ENCODE measurements at places on chromosomes 6 and 20.

DNA sequence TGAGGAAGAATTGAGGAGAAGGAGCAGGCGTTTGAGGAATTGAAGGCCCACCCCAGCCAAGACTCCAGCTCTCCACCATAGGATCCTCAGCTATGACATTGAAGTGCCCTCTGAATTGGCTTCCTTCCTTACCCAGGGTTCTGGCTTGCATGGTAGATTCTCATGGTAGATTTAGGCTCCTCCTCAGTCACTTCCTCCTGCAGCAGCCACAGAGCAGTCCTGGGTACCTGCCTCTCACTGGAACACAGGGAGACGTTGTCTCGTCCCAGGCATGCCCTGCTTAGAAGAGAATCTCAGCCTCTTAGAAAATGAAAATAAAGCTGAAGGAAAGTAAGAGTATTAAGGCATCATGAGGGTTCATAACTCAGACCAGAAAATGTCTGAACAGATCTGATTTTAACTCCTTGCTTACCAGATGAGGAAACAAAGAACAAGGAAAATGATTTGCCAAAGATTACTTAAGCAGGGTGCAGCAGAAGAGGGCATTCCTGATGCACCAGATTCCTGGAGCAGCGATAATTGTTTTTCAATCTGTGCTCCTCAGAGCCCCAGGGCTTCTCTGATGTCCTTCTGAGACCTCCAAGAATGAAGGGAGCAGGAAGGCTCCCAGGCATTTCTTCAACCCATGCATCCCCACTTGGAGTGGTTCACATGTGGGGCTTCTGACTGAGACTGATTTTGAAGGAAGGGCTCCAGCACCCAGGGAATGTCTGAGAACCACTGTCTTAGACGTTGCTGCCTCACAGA, 219.8 kb downstream of the HIVEP2 start:
- no peak for DNase-seq
- no peaks in the 10 kb centered on the region for H3K36me3 ChIP-seq
- H3K4me1 ChIP-seq: peaks cover 22% of the 10 kb centered on the region
- no peaks in the 10 kb centered on the region for H3K27me3 ChIP-seq

DNA sequence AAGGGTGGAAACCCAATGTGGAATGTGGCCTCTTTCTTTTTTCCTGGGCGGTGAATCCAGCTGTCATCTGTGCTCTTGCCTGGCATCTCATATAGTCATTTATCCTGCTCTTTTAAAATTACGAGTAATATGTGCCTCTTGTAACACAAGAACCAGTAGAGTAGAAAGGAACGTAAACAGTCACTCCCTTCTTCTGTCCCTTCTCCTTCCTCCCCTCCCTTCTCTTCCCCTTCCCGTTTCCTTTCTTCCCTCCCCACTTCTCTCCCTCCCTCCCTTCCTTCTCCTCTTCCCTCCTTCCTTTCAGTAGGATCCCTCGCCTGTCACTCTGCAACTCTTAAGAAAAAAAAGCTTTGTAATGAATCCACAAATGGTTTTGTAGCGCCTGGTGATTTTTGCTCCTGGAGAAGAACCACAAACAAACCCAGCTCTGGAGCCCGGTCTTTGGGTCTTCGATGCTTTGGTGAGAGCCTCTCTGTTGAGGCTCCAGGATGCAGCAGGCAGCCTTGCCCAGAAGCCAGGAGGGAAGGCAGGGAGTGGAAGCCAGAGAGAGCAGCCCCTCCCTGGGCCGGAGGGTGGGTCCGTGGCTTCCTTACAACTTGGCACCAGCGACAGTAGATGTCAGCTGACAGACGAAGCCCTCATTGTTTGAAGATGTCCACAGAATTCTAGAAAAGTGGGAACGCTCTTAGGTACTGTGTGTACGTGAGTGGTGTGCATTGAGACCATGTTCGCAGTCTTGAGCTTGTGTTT, 15.0 kb downstream of the DUSP22 start:
- no peak overlapping the region for H3K4me3 ChIP-seq
- H3K4me1 ChIP-seq: peaks cover 44% of the 10 kb centered on the region
- H3K36me3 ChIP-seq: peaks cover 37% of the 10 kb centered on the region
- no peaks in the 10 kb centered on the region for H3K27me3 ChIP-seq

- H3K4me3 ChIP-seq: no peak overlapping the region
- no peak overlapping the region for H3K27ac ChIP-seq
- no peaks in the 10 kb centered on the region for H3K4me1 ChIP-seq
- no peak for DNase-seq
Measured at GRCh38 chr6:51932956-51933355, 154.5 kb downstream of the PKHD1 start.

DNA sequence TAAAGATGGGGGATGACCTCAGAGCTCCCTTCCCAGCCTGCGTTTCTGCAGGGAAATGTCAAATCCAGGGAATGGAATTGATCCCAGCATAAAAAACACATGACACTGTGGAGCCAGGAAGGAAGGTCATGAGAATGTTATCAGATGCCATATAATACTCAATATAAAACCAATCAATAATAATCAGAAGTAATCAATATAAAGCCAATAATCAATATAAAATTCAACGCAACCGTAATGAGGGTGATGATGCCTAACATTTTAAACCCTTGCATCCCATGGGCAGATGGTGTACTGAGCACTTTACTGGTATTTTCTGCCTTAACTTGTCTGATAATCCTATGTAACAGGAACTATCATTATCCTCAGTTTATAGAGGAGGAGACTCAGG, 30.1 kb upstream of the SULF2 start:
- DNase-seq: no peak
- no peaks in the 10 kb centered on the region for H3K36me3 ChIP-seq
- no peak overlapping the region for H3K27ac ChIP-seq
- H3K4me3 ChIP-seq: no peak overlapping the region
- H3K4me1 ChIP-seq: peaks cover 5% of the 10 kb centered on the region

DNA sequence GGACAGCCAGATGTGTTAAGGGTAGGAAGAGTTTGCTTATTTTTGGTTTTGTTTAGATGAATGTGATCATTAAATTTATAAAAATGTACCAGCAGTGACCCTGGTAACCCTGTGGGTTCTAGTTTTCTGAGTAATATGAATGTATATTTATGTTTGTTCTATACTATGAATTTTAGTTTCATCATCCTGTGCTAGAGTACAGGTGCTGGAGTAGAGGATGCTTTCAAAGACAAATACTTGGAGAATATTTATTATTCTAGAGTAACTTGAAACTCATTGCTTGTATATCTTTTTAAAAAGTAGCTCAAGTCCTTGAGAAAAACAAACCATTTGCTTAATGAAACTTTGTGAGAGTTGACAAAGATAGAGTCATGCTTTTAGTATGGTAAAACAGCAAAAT, 7.8 kb downstream of the LRRC1 start:
- no peaks in the 10 kb centered on the region for H3K36me3 ChIP-seq
- DNase-seq: no peak
- H3K27me3 ChIP-seq: no peaks in the 10 kb centered on the region
- H3K4me1 ChIP-seq: peaks cover 14% of the 10 kb centered on the region

- no peak overlapping the region for H3K4me3 ChIP-seq
- peaks cover 11% of the 10 kb centered on the region for H3K27me3 ChIP-seq
- no peaks in the 10 kb centered on the region for H3K36me3 ChIP-seq
- peaks cover 13% of the 10 kb centered on the region for H3K4me1 ChIP-seq
- H3K27ac ChIP-seq: no peak overlapping the region
Measured at GRCh38 chr6:150345781-150346180, 23.0 kb upstream of the IYD start.

- peaks cover 36% of the 10 kb centered on the region for H3K27me3 ChIP-seq
- no peaks in the 10 kb centered on the region for H3K36me3 ChIP-seq
- no peak overlapping the region for H3K4me3 ChIP-seq
- no peaks in the 10 kb centered on the region for H3K4me1 ChIP-seq
- DNase-seq: no peak
Measured at GRCh38 chr6:132569170-132569569, 952 bp upstream of the TAAR6 start.

- no peaks in the 10 kb centered on the region for H3K4me1 ChIP-seq
- H3K4me3 ChIP-seq: no peak overlapping the region
- H3K27ac ChIP-seq: no peak overlapping the region
- no peaks in the 10 kb centered on the region for H3K27me3 ChIP-seq
Measured at GRCh38 chr6:126546541-126547120, 206.7 kb downstream of the CENPW start.

- H3K36me3 ChIP-seq: no peaks in the 10 kb centered on the region
- DNase-seq: no peak
- no peak overlapping the region for H3K27ac ChIP-seq
- H3K27me3 ChIP-seq: peaks cover 9% of the 10 kb centered on the region
- H3K4me1 ChIP-seq: peaks cover 6% of the 10 kb centered on the region
- H3K4me3 ChIP-seq: no peak overlapping the region
Measured at GRCh38 chr20:14336686-14337085, 726 bp downstream of the FLRT3 start.

DNA sequence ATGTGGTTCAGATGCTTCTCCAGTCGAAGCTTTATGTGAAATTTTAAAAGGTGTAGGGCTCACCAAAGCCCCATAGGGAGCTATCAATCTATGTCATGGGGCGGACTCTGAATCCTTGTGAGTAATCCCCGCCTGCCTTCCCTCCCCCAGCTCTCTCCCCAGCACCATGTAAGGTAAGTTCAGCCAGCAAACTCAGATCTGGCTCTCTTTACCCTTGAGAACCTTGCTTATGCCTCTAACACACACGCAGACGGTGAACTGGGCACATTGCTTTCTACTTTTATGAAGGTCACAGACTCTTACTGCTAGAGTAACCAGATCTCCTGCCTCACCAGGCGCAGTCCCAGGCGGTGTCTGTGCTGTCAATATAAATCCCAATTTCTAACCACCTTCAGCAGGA, 82.6 kb upstream of the CNKSR3 start:
- no peak for DNase-seq
- no peak overlapping the region for H3K4me3 ChIP-seq
- H3K27ac ChIP-seq: no peak overlapping the region
- H3K27me3 ChIP-seq: peaks cover 5% of the 10 kb centered on the region
- H3K36me3 ChIP-seq: no peaks in the 10 kb centered on the region

GRCh38 chr20:11918981-11919380, 1.3 kb downstream of the BTBD3 start:
- peaks cover 5% of the 10 kb centered on the region for H3K36me3 ChIP-seq
- peak overlapping the region; percentile 0 for H3K27ac ChIP-seq
- peaks cover 21% of the 10 kb centered on the region for H3K4me1 ChIP-seq
- no peaks in the 10 kb centered on the region for H3K27me3 ChIP-seq
- DNase-seq: no peak
- peak overlapping the region; percentile 47 for H3K4me3 ChIP-seq

GRCh38 chr20:19660808-19661378, 97.2 kb upstream of the RIN2 start:
- H3K36me3 ChIP-seq: peaks cover 5% of the 10 kb centered on the region
- no peak for DNase-seq
- H3K4me3 ChIP-seq: no peak overlapping the region
- H3K4me1 ChIP-seq: peaks cover 34% of the 10 kb centered on the region
- H3K27ac ChIP-seq: no peak overlapping the region

GRCh38 chr6:36244641-36245280, 25.1 kb upstream of the PNPLA1 start:
- peaks cover 56% of the 10 kb centered on the region for H3K4me1 ChIP-seq
- no peak overlapping the region for H3K27ac ChIP-seq

DNA sequence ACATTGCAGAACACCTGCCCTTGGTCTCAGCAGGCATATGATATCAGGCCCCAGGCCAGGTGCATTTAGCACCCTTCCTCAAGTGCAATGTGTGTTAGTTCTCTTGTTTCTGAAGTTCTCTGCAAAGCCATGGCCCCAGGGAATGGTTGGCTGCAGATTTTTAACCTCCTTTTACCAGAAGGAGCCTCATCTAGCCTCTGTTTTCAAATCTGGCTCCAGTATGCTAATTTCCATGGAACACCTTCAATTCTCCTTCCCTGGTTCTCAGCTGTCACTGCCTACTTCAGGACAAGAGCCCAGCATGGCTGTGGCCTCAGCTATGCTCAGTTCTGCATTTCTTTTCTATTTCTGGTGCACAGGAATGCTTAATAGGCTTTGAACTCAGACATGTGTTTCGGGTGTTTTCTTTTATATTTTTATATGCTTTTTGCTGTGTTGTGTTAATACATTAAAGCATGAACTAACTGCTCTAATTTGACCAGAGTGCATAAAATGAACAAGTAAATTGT, 51.6 kb upstream of the OGFRL1 start:
- H3K27me3 ChIP-seq: no peaks in the 10 kb centered on the region
- H3K27ac ChIP-seq: no peak overlapping the region
- DNase-seq: no peak

GRCh38 chr20:56360908-56361205, 2.1 kb downstream of the FAM210B start:
- no peak for DNase-seq
- H3K27me3 ChIP-seq: peaks cover 5% of the 10 kb centered on the region
- H3K27ac ChIP-seq: no peak overlapping the region
- no peaks in the 10 kb centered on the region for H3K36me3 ChIP-seq
- no peak overlapping the region for H3K4me3 ChIP-seq
- peaks cover 13% of the 10 kb centered on the region for H3K4me1 ChIP-seq

GRCh38 chr6:117549611-117550010, 52.7 kb downstream of the GOPC start:
- no peak overlapping the region for H3K27ac ChIP-seq
- no peak for DNase-seq
- H3K4me1 ChIP-seq: peaks cover 8% of the 10 kb centered on the region

DNA sequence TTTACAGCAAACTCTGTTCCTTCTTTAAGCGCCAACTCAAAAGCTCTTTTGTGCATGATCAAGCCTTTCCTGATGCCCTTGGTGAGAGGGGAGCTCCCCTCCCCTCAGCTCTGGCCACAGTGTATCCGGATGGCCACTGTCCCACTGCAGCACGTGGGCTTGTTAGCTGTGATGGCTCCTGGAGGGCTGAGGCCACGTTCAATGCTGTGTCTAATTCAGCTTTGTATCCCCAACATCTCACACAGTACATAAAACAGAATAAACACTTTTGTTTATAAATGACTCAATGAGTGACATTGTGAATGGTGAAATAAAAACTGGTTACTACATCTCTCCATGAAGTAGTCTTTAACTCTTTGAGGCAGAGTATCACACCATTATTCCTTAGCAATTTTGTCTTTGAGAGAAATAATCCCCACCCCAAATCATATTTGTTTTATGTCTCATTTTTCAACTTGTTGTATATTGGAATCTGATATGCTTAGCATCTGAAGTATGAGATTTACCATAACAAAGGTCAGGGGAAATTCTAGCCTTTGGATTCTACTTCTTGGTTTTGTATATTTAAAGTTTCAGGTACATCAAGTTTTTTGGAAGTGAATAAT, 44.5 kb downstream of the EDN1 start:
- no peak for DNase-seq
- peak overlapping the region; percentile 14 for H3K4me3 ChIP-seq
- peaks cover 3% of the 10 kb centered on the region for H3K27me3 ChIP-seq
- no peaks in the 10 kb centered on the region for H3K36me3 ChIP-seq
- no peak overlapping the region for H3K27ac ChIP-seq

Data from stimulated activated naive B cell treated with anti-CD40 and anti-IgM and Interleukin-4, amounts not matched to agents 10 μg/mL and 1 μg/mL and 100 μg/mL, for 72 hours (primary cell).